ENCODE measurements at places on chromosomes 2 and 18.

- no peak for DNase-seq
These were observed 62.8 kb downstream of the DCC start for GRCh38 chr18:52402814-52403213.

- DNase-seq, result no peak
These were observed 28.7 kb downstream of the DNAH6 start for GRCh38 chr2:84545005-84545404.

- DNase-seq, result no peak
These were observed 143.0 kb upstream of the EPC2 start for GRCh38 chr2:148501545-148501944.

GRCh38 chr2:172253190-172254052 lies 150.7 kb upstream of the DLX2 start:
- DNase-seq, result peak; percentile 67

GRCh38 chr2:136490100-136490499 lies 275.2 kb upstream of the THSD7B start:
- DNase-seq, result no peak

DNA sequence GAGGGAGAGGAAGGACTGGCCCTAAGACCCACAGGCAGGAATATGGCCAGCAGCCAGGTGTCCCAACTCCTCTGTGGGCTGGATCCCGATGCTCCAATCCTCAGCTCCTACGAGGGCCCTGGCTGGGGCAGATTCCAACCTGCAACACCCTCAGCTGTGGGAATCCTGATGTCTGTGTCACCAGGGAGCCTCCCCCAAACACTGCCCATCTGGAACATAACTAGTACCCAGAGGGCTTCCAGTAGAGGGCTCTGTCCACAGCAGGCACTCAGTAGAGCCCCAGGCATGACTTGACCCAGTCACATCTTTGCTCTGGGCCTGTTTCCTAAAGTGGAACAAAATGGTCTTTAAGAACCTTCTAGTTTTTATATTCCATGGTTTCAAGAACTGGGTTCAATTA lies 20.6 kb upstream of the LOXHD1 start:
- DNase-seq, result peak; percentile 28

DNA sequence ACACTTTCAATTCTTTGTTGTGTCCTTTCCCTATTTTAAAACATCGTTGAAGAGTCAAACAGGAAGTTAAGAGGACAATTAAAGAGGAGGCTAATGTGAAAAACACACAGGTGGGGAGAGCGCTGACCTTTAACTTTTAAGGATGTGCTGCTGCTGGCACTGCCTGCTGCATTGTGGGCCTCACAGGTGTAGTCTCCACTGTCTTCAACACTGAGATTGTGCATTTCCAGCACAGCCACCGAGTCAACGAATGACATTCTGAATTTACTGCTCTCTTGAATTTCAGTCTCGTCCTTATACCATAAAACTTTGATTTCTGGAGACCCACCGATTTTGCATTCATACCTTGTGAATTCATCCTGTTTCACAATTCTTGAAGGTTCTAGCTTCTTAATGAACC lies 91.9 kb downstream of the TTN start:
- no peak for DNase-seq

DNA sequence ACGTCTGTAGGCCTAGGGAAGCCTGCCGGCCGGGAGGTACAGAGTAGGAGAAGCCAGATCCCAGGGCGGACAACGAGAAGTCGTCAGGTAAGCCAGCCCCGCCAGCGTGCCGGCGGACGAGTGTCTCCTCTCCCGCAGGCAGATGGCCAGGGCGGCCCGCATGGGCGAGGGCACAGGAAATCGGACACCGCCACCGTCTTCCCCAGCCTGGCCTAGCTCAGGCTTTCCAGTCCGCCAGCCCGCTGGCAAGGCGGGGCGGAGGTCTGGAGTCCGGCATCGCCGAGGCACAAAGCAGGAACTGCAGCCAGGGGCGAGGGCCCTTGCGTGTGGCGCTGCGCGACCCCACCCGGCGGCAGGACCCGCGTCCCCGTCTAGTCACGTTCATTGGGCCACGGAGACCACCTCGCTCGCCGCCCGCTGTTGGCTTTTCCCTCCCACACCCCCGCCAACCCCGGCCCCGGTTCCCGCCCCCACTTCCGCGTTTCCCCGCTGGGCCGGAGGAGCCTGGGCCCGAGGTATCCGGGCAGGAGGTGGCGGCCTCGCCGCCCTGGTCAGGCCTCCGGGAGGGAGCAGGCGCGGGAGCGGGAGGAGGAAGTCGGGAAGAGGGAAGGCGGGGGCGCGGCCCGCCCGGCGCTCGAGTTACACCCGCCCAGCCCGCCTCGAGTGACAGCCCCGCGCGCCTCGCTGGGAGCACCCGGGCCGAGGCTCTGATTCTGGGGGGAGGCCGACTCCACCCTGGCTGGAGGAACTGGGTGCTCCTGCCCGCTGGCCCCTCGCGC lies at the start of gene GPD2:
TSS of gene GPD2 (plus strand) at position 662 of the 779 bp plus-strand sequence. CDS start 39,727 bp downstream, outside the sequence.
- peak; percentile 87 for DNase-seq

DNA sequence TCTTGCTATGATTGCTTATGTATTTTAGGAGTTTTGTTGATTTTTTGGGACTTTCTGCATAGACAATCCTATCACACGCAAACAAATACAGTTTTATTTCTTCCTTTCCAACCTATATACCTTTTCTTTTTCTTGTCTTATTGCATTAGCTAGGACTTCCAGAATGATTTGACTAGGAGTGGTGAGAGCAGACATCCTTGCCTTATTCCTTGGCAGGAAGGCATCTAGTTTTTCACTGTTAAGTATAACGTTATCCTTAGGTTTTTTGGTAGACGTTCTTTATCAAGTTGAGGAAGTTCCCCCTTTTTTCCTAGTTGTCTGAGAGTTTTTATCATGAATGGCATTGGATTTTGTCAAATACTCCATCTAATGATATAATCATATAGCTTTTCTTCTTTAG lies 25.8 kb downstream of the EHBP1 start:
- DNase-seq, result no peak

GRCh38 chr2:232204457-232204931 lies 174.1 kb upstream of the ALPP start:
- DNase-seq, result no peak

DNA sequence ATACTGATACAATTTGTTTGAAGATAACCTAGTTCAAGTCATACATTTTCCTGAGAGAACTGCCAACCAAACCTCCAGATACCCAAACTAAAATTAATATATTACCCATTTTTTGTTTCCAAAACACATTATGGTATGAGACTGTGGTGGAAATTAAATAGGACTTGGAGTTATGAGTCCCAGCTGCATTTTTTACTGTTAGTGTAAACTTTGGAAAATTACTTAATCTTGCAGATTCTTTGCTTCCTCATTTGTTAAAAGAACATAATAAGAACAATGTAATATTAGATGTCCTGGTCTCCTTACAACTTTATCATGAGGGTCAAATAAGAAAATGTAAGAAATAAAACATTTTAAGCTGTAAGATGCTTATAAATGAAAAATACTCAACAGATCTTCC lies 98.2 kb upstream of the TRIB2 start:
- no peak for DNase-seq

DNA sequence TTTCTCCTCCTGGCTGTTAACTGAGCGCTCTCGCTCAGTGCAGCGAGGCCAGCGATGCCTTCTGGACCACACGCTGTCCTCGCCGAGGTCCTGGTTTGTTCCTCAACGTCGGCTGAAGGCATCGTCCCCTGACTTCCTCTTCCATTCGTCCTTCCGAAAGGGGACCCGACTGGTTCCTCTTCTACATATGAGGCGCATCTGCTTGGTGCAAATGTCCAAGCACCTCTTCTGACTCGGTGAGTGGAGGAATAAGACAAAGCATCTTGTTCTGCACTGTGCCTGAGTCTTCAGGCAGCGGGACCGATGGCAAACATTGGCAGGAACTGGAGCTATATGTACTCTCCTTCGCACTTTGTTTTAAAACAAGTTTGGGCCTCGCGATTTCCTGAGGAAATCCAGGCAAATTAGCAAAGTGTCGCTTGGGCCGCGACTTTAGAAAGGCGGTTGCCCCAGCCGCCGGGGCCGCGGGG lies 621 bp upstream of the KCNS3 start:
- no peak for DNase-seq

GRCh38 chr2:169175112-169175511 lies 105.7 kb downstream of the DHRS9 start:
- no peak for DNase-seq

DNA sequence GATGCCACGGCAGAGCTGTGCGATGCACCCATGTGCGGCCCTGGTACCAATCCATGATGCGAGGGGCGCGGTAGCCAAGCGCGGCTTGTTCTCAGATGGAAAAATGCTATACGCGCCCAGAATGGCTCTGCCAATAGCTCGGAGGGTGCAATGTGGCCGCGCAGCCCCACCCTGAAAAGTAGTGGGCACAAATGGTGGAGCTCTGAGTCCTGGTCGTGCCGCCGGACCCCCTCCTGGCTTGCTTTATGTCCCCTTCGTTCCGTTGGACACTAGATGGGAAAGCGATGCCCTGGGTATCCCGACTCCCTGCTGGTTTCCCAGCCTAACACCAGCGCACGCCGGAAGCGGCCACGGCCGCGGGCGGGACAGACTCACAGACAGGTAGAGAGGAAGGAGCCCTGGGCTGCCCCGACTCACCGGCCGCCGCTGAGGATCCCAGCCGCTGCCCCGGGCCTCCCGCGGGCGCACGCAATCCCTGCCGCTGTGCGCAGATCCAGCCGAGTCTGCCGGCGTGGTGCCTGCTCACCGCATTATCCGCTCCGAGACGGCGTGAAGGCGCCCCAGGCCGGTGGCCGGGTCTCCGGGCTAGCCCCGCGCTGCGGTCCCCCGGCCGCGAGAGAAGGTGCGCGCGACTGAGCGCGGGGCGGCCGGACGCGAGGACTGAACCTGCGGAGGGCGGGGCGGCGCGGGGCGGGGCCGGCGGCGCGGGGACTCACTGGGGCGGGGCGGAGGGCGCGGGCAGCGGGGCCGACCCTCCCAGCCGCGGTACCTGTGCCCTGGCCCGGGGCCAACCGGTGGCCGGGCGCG lies at the start of gene CDC42EP3:
TSS of gene CDC42EP3 (minus strand) at position 634 of the 807 bp plus-strand sequence. CDS start 25,055 bp downstream, outside the sequence.
- peak; percentile 48 for DNase-seq

DNA sequence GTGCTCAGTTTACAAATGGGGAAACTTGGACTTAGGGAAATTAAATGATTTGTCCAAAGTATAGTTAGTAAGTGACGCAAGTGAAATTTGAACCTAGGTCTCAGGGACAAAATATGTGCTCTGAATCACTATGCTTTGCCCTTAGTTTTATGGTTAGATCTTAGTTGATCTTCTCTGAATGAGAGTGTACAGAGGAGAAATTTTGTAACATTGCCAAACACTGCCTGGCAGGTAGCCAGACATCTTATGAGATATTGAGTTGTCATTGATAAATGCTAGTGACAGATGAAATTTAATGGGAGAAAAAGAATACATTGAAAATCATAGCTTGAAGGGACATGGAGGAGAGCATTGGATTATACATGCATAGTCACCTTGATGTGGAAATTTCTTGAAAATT lies 91.4 kb downstream of the GALNT1 start:
- no peak for DNase-seq

- DNase-seq, result no peak
These were observed 151.1 kb upstream of the CAPN13 start for GRCh38 chr2:30958193-30958917.

DNA sequence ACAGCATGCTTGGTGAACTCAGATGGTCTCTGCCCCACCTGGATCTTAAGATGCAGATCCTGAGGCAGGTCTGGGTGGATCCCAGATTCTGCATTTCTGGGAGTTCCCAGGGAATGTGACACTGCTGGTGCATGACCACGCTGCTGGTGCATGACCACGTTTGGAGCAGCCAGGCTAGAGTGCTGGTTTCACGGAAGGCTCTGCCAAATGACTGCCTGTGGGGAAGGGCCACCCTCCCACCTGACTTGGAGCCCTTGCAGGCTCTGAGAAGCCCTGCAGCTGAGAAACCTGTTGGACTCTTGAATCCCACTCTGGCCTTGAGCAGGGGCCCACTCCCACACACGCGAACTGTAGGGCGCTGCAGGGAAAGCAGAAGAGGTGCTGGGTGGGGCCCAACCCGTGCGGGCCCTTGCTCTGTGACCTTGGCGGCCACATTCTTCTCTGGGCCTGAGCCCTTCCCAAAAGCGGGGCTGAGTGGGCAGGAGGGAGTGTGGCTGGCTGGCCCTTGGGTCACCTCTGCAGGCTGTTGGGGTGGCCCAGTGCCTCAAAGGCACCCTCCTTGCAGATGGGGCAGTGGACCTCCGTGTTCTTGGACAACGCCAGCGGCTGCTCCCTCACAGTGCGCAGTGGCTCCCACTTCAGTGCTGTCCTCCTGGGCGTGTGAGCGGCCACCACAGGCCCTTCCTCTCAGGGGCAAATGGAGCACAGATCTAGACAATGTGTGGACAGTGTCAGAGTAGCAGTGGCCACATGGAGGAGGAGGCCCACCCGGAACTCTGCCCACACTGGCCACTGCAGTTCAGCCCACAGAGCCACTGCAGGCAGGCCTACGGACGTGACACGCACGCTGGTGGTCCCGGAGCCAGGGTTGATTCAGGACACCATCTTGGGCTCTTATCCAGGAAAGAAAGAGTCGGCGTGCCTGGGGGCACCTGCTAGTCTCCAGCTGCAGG lies 7.9 kb downstream of the ERFE start:
- DNase-seq, result no peak

DNA sequence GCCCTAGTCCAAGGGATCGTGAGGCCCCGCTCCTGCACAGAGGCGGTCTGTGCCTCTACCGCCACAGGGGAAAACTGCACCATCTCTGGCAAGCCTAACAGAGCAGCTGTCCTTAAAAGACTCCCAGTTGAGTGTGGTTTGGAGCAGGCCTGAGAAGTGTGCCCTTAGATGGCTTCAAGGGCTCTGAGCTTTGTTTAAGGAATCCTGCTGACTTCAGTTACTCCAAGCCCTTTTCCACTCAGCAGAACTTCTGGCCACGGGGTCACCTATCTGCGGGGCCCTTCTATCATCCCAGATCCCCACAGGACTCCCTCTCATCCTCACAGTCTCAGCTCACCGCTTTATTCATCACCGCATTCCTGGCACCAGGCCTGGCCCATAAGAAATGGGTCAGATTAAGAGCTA lies 131.5 kb downstream of the CCDC74A start:
- DNase-seq, result no peak

- no peak for DNase-seq
These were observed 271.4 kb downstream of the CNTNAP5 start for GRCh38 chr2:124296470-124296869.

- DNase-seq, result no peak
These were observed 39.8 kb upstream of the TBC1D8 start for GRCh38 chr2:101190747-101191516.

- no peak for DNase-seq
These were observed 489.1 kb downstream of the ZEB2 start for GRCh38 chr2:144030791-144031190.

- no peak for DNase-seq
These were observed 74.1 kb downstream of the DGKD start for GRCh38 chr2:233428438-233428837.

DNA sequence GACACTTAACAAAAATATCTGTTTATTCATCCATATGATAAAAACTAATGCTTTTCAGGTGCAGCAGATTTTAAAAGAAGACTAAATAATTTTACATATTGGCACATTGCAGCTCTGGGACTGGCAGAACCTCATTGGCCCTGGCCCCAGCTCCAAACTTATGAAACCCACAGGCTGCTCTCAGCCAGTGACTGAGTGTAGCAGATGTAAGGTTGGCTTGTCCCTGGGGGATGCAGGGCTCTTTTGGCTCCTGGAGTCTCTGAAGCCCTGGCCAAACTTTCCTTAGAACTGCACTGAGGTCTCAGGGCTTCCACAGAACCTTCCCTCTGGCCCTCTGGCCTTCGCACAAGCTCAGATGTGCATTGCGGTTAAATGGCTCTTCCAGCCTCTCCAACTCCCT lies 725.0 kb upstream of the SOX11 start:
- DNase-seq, result no peak

GRCh38 chr2:143513081-143513480 lies 383.9 kb downstream of the ARHGAP15 start:
- DNase-seq, result peak; percentile 5
